Stimulated activated CD4-positive, alpha-beta T cell treated with anti-CD3 and anti-CD28 coated beads, Interleukin-4, amount 100 ng/mL, for 24 hours (primary cell): ENCODE measurements at places on chromosomes 13 and 19.

- no peak for DNase-seq
Observed at GRCh38 chr13:39982745-39983144, 327.3 kb downstream of the COG6 start.

DNA sequence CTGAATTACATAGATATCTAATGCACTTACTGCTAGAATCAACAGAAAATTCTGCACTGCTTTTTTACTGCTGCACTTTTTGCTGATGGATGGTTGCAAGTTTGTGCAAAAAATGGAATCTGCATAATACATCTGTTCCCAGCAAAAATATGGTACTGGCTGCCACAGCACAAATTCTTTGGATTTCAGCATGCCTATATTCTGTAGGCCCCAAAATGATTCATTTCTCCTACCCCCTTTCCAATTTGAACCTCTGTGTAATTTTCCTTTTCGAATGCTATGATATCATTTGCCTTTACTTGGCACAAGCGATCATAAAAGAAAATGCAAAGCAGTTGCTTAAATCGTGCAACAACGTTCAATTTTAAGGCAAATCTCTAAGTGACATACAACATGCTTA, 524.2 kb upstream of the NBEA start:
- DNase-seq = no peak

DNA sequence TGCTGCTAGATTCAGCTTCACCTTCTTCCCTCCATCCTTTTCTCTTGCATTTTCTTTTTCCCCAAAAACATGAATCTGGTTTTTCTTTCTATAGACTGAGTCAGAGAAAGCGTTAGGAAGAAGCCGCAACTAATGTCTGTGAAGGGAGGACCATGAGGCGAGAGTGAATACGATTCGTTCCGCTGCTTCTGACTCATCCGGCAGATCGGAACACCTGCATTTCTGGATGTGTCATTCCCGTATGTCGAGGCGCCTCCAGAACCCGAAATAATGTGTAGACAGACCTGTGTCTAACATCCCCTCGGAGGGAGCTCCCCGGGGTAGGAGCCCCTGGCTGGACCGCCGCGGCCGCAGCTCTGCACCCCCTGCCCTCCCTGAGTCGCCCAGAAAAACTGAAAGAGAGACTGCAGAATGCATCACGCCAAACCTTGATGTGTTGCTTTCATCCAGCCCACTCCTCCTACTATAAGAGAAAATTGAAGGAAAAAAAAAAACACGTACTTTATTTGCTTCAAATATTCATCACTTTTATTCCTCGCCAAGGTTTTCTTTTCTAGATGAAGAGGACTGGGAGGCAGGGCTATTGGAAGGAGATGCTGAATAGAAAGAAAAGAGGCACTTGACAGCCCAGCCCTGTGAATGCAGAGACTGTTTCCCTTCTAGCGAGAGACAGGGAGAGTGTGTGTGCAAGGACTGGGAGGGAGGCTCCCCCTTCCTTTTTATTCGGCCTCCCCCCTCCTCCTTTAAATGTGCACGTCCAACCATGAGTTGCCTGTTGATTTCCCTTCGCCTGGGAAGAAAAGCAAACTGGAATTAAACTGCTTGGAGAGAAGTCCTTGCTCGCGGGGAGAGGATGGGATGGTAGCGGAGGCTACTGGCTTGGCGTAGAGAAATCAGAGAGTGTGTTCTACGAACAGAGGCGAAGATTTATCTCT, 616 bp upstream of the PCDH17 start:
- DNase-seq = no peak

DNA sequence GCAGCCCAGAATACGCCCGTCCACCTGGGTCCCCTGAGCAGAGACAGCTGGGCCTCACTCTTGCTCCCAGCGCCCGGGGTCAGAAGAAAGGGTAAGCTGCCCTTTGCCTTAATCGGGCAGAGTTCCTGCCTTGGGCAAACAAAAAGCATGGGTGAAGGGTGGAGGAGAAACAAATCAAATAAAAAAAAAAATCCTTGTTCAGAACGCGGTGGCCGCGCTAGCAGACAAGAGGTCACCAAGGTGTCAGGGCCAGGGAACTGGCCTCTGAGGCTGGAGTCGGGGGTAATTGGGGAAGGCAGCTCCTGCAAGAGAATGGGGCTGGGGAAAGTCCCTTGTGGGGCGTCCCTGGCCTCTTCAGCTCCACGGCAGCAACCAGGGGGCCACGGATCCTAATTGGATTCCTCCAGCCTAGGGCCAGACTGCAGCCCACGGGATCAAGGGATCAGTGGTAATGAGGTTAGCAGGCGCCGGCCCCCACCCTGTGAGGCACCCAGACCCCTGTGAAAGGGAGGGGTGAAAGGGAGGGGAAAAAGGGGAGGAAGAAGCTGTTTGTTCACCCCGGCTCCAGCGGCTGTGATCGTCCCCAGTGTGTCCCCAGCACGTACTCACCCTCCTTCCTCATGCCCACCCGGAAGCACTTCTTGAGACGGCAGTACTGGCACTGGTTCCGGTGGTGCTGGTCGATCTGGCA, 5.5 kb downstream of the NR2F6 start:
- DNase-seq = no peak

GRCh38 chr13:94058821-94059360, 420.6 kb downstream of the DCT start:
- DNase-seq = no peak

- DNase-seq = no peak
Observed at GRCh38 chr13:84044805-84045204, 162.5 kb upstream of the SLITRK1 start.

- no peak for DNase-seq
Observed at GRCh38 chr13:109412283-109412901, 374.0 kb downstream of the IRS2 start.

DNA sequence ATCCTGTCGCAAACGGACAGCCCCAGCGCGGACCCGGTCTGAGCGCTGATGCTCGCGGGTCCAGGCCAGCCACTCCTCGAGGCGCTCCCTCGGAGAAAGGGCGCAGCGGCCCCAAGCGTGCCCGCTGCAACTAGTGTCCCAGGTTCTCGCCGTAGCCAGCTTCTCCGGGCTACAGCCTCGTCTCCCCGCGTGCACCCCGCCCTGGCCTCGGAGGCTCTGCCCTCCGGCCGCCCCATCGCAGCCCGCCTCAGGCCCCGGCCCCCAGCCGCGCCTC, 487 bp downstream of the FLT1 start:
- no peak for DNase-seq

GRCh38 chr13:75803164-75803611, 167.1 kb downstream of the LMO7 start:
- DNase-seq = no peak

DNA sequence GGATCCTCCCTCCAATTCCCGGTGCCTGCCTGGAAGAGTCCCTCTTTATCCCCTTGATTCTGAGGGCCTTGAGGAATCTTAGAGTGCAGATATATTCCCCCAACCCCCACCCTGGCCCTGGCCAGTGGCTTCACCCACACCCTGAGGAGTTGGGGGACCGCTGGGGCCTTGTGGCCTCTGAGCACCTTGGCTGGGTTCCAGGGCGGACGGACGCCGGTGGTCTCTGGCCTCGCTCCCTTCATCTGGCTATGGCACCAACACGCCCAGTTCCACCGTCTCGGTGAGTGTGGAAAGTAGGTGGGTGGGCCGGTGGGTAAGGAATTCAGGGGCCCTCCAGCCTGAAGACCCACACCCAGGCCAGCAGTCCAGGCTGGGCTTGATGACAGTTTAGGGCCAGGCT, 5.0 kb downstream of the MAST1 start:
- no peak for DNase-seq

DNA sequence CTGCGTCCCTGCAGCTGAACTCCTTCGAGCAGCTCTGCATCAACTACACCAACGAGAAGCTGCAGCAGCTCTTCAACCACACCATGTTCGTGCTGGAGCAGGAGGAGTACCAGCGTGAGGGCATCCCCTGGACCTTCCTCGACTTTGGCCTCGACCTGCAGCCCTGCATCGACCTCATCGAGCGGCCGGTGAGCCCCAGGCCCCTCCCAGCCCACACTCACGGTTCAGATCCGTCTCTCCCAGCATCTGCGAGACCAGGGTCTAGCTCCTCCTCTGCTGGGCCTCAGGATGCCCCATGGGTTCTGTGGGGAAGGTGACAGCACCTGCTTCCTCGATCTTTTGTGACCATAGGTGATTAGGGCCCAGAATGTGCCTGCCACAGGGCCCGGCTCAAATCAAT, 46.2 kb downstream of the MYH14 start:
- DNase-seq = no peak

GRCh38 chr19:19575411-19575810, 37.3 kb downstream of the CILP2 start:
- no peak for DNase-seq

GRCh38 chr13:38657191-38657590, 29.7 kb upstream of the FREM2 start:
- no peak for DNase-seq

DNA sequence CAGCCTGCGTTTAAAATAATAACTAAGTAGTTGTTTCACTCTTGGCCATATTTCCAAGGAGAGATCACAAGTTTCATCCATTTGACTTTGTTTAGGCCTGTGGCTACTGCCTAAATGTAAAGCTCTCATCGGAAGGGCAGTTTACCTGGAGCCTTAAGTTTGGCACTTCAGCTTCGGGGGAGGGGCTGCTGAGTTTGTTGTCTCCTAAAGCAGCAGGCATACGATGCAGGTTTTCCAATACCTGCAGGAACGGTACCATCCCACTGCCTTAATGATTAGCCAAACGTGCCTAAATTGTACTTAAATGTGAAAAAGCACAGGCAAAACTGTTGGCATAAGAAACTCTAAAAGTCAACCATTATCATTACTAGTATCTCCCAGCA, 63.1 kb downstream of the CRYL1 start:
- no peak for DNase-seq

GRCh38 chr19:16359074-16359473, 34.4 kb downstream of the KLF2 start:
- no peak for DNase-seq

DNA sequence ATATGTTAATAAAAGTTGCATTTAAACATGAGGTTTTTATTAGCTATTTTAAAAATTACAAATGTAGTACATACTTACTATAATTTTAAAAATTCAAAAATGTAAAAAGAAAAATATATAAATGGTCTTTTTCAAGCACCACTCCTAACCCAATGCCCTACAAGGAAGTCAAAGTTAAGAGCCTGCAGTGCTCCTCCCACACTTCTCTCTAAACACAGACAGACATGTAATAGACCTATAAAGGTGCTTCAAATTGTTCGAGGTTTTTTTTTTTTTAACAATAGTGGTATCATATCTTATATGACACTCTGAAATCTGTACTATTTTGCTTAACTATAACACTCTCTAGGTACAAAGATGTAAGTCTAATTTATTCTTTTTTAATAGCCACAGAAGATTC, 25.4 kb downstream of the VWA8 start:
- DNase-seq = no peak

- peak; percentile 20 for DNase-seq
Observed at GRCh38 chr19:49592486-49593232, 1.7 kb downstream of the PRR12 start.

DNA sequence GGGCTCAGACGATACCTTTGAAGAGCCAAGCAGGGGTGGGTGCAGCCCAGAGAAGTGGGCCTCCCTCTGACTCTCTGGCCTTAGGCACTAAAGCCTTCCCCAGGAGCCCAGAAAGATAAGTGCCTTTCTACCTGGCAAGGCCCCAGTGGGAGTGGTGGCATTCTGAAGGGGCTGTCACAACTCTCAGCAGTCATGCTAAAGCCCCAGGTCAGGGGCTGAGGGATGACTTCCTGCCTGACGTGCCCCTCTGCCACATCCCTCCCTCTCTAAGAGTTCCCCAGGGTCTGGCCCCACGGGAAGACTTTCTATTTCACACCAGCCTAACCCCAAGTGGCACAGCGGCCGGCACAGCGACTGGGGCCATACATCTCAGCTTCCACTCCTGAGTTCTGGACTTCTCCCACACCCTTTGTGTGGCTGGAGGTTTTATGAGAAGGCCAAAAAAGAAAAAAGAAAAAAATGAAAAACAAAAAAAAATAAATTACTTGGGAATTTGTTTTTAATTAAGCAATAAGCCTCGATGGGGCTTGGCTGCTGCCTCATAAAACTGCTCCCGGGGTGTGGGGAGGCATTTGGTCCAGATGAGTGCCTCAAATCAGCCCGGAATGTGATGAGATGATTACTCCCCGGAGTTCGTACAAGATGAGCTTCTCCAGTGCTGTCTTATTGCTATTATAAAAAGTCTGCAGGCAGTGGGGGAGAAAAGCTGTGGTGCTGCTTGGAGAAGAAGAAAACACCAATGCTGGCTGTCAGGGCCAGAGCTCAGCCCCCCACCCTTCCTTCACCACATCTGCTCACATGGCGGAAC, 28.5 kb upstream of the PLEKHF1 start:
- DNase-seq = no peak

GRCh38 chr13:87128491-87128890, 542.7 kb upstream of the SLITRK5 start:
- DNase-seq = no peak

DNA sequence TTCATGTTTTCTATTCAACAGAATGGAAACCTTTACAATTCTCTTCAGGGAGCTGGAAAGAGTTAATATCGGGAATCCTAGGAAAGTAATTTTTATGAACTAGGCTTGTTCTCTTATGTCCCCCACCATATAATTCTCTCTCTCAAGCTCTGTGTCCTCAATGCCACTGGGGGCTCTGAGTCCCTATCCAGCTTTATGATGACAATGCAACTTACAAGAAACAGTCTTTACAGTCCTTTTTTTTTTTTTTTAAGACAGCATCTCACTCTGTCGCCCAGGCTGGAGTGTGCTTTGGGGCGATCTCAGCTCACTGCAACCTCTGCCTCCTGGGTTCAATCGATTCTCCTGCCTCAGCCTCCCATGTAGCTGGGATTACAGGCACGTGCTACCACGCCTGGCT, 31.2 kb upstream of the TM9SF2 start:
- DNase-seq = no peak

GRCh38 chr13:99941086-99941485, 30.5 kb downstream of the ZIC5 start:
- DNase-seq = no peak

DNA sequence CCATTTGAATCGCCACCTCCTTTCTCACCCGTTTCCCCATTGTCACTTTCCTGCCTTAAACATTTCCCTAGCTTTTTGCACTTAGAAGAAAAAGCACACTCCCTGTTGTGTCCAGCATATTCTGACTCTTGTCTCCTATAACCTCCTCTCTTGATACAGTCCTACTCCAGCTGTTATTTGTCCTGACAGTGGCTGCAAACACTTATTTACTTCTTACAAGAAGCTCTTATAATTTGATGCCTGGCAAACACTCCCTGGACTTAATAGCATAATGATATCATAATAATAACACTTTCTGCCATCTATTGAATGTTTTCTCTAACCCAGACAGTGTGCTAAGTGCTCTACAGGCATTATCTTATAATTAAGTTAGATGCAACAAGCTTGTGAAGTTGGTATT, 76.6 kb downstream of the DGKH start:
- no peak for DNase-seq

GRCh38 chr13:79792716-79793115, 311.8 kb downstream of the NDFIP2 start:
- no peak for DNase-seq

- DNase-seq = no peak
Observed at GRCh38 chr19:45090034-45090433, 2.9 kb upstream of the PPP1R37 start.

GRCh38 chr19:1093811-1094553, 1.2 kb downstream of the POLR2E start:
- no peak for DNase-seq
